ENCODE measurements at places on chromosomes 16 and 17.

- DNase-seq = peak; percentile 43
Measured at GRCh38 chr17:49497148-49498028, 2.3 kb downstream of the NGFR start.

- peak; percentile 49 for DNase-seq
Measured at GRCh38 chr16:397736-398332, 835 bp downstream of the NME4 start.

- no peak for DNase-seq
Measured at GRCh38 chr17:10196384-10196895, 2.0 kb downstream of the GAS7 start.

GRCh38 chr16:85306071-85306792 is 194.0 kb upstream of the CIBAR2 start:
- peak; percentile 80 for DNase-seq

DNA sequence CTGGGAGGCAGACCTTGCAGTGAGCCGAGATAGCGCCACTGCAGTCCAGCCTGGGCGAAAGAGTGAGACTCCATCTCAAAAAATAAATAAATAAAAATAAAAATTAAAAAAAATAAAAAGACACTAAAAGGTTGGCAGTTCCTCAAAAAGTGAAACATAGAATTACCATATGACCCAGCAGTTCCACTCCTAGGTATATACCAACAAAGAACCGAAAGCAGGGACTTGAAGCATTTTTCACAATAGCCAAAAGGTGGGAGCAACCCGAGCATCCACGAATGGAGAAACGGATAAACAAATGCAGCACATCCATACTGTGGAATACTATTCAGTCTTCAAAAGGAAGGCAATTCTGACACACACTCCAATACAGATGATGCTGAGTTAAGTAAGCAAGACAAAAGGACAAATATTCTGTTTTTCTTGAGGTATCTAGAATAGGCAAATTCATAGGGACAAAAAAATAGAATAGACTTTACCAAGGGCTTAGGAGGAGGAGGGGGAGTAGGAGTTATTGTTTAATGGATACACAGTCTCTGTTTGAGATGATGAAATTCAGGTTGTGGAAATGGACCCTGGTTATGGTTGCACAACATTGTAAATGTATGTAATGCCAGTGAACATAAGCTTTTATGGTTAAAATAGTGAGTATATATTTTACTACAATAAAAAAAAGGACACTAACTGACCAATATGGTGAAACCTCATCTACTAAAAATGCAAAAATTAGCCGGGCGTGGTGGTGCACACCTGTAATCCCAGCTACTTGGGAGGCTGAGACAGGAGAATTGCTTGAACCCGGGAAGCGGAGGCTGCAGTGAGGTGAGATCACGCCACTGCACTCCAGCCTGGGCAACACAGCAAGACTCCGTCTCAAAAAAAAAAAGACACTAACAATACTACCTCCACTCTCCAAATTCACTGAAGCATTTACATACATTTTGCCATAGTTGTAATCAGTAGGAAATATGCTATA is 27.0 kb upstream of the SLC35B1 start:
- no peak for DNase-seq

Data from activated T-cell treated with anti-CD3 and anti-CD28 coated beads, Interleukin-2, amount 50 U/mL, for 1 hour (primary cell).